ENCODE measurements at places on chromosomes 5 and 9. TPM values are rescaled to one million over a fixed set of nuclear protein-coding genes. Genes with fewer than 3 reads are reported as not detected.

WDR38 gene
- total RNA-seq: not detected

MYO10 gene
- 107 TPM for total RNA-seq

SPATA31D1 gene
- total RNA-seq: not detected

SKIC3 gene
- total RNA-seq: 53.7 TPM

ELOVL7 gene
- total RNA-seq: 5.1 TPM

AMACR gene
- total RNA-seq: 10.1 TPM

SPINK4 gene
- total RNA-seq: not detected

LCNL1 gene
- not detected for total RNA-seq

DNA sequence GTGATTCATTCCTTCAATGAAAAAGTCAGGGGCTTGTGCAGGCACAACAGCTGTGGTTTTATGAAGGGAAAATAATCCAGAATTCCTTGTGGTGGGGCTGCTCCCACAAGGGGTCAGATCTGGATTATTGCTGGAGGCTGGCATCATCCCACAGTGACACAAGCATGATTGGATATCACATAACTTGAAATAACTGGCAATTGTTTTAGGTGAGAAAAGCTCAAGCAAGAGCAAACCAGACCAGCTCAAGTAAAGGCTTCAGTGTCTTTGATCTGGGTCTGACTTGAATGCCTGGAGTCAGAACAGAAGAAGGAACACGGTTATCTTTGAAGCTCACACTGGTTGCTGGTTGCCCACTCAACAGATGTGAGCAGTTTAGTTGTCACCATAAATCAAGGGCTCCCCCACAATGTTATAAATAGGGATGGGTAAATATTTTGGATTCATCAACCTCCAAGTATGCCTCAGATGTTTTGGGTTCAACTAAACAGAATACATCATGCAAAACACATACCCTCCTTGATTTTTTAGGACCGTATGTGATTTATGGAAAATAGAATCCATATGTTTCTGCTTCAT, 3.1 kb upstream of the ZNF474 start:
- DNase-seq: no peak

GRCh38 chr9:2286825-2287455, 271.8 kb downstream of the SMARCA2 start:
- no peak for DNase-seq

DNA sequence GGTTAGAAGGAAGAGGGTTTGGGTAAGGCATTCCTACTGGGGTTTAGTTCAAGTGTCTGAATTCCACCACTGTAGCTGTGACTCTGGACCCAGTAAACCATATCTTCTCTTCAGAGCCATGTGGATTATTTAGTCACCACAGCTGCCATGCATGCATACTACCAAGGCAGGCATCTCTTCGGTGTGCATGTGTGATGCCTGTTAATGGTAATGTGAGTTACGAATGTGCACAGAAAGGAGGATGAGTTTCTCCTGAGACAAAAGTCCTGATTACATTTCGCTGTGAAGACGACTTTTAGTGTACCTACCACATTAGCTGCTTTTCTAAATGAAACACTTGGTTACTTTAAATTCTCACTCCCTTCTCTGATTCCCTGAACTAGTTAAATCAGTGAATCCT, 9.3 kb downstream of the PBX3 start:
- DNase-seq: no peak

GRCh38 chr5:97111616-97112015, 30.8 kb downstream of the LIX1 start:
- no peak for DNase-seq

DNA sequence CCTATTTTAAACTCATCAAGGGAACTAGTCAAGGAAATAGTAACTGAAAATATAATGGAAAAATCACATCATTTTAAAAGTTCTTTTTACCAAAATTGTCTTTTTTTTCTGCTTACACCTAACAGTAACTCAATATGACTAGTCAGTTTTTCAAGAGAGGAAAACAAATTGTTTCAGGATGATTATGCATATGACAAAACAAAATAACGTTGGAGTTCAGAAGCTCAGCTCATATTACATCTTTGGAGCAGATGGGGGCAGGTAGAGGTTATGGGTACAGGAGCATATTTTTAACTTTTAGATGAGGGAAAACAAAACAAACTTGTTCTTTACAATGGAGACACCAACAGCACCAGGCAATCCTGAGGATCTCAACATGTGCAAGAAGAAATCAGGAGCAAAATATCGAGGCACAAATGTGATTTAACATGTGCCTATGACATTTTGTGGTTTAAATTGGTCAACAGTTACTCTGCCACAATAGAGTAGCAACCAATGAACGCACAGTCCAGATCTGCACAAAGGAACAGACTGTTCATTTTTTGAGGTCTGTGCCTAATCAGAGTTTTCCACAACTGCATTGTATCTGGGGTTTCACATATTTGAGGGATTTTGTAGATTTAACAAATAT, 659.0 kb downstream of the ANXA1 start:
- DNase-seq: no peak

DNA sequence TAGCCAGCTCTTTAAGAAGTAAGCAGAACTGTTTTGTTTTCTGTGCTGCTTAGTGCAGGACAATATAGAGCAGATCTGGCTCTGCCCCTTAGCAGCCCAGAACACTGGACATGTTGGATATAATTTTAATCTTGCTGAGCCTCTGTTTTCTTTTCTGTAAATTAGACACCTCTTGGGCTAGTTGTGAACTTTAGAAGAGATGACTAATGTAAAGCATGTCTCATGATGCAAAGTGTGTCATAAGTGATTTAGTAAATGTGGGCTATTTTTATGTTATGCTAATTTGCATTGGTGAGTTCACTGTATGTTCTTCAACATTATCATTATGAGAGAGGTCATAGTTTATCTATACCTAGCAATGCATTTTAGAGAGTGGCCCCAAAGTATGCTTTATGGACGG, 156.1 kb upstream of the ADAMTSL1 start:
- no peak for DNase-seq

DNA sequence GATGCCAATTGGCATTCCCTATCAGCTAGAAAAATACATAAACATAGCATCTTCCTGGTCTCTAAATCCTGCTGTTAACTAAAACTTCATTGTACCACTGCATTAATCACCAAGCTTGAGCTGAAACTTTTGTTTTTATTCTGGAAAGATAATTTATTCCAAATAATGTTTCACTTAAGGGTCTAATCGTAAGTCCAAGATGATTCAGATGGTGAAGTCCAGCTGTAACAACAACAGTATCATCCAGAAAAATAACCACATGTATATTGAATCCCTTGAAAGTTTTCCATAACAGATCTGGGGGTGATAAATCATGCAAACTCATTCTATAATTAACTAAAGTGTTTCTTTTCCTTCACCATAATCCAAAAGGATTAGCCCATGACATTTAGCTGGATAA, 23.9 kb downstream of the RORB start:
- no peak for DNase-seq

DNA sequence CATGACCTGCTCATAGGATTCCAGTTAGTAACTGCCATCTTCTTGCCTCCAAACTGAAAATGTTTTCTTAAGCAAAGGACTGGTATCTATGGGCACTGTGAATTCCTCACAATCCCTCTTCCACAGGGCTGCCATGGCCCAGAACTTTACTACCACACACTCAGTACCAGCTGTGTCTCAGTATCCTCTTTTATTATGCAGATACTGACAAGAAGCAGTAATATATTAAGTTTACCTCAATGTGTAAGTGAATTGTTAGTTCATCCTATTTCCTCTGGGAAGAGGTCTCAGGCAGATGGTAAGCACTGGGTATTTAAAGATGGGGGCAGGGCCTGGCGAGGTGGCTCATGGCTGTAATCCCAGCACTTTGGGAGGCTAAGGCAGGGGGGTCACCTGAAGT, 320.8 kb upstream of the RFX3 start:
- no peak for DNase-seq

GRCh38 chr5:119347991-119348390, 7.8 kb upstream of the TNFAIP8 start:
- DNase-seq: no peak

DNA sequence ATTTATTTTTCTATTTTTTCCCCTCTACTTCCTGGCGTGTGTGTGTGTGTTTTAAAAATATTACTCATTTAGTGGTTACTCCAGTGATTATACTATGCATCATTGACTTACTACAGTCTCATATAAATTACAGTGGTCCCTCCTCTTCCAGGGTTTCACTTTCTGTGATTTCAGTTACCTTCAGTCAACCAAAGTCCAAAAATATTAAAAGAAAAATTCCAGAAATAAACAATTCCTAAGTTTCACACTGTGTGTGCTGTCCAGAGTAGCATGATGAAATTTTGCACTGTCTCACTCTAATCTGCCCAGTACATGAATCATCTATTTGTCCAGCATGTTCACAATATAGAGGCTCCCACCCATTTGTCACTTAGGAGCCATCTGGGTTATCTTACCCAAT, 47.4 kb upstream of the CCDC112 start:
- DNase-seq: no peak

GRCh38 chr5:157602505-157602904, 26.9 kb upstream of the ADAM19 start:
- DNase-seq: no peak

DNA sequence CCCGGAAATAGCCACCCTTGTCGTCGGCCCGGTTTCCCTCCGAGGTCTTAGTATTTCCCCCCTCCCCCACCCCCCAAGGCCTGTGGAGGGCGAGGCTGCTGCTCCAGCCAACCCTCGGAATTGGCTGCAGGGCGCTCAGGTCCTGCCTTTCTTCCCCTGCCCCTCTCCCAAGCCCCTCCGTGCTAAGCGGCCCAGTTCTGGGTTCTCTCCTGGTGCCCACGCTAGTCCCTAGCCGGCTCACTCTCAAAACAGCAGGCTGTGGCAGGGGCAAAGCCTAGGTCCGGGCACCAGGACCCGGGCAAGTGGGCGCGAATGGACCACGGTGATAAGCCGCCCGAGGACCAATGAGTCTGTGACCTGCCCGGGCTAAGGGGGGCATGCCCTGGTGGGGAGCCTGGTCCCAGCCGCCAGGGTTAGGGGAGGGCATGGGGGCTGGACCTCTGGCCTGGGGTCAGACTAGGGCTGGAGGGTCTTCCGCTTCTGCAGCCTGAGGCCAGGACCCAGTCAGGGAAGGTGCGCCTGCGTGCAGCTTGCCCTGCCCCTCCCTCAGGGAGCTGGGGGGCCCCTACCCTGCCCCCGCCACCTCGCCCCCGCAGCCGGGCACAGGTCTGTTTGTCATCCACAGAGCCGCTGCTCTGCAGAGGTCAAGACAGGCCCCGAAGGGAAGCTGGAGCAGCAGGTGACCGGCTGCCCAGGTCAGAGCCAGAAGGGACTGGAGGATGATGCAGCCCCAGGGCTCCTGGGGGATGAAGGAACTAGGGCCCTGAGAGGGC, 5.0 kb upstream of the IRX4 start:
- no peak for DNase-seq

DNA sequence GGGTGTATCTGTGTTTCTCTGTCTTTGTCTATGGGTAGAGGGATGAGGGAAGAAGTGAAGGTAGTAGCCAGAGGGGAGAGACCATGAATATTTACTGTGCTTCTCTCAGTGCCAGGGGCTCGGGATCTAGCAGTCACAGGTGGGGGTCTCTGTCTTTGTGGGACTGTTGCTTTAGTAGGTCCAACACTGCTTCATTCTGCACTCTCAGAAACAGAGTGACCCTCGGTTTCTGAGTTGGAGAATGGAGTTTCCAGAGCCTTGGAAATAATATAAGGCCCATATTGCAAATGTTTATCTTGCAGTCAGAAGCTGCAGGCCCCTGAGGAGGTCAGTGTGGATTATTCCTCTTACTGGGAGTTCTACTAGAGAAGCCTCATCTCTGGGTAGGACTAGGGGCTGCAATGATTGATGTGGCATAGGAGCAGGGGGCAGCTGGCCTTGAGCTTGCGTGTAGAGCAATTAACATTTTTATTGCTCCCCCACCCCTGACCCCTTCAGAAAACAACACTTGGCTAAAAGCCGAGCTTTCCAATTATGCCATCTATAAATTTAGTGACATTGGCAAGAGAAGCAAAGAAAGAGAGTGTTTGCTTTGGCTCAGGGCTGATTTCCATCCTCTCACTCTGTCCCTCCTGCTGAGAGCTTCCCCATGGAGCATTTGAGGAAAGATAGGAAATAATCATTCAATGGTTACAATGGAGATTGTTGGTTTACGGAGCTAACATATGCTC, 55.0 kb upstream of the TRPC7 start:
- no peak for DNase-seq

- no peak for DNase-seq
Observed at GRCh38 chr9:1219284-1219683, 169.1 kb downstream of the DMRT2 start.

DNA sequence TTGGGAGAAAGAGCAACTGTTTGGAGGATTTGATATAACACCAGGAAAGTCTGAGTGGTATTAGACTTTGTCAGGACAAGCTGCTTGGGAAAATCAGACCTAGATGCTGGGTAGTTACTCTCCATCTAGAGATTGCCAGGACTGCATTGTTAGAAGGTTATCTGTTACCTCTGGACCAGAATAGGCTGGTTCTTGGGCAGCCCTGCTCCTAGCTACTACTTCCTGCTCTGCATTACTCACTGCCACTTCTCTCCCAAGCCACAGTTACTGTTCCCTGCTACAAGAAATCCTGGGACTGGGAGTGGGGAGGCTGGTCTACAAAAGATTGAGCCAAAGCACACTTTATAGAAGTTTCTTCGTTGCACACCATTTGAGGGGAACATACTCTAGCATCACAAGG, 95.5 kb upstream of the KCNN2 start:
- no peak for DNase-seq

DNA sequence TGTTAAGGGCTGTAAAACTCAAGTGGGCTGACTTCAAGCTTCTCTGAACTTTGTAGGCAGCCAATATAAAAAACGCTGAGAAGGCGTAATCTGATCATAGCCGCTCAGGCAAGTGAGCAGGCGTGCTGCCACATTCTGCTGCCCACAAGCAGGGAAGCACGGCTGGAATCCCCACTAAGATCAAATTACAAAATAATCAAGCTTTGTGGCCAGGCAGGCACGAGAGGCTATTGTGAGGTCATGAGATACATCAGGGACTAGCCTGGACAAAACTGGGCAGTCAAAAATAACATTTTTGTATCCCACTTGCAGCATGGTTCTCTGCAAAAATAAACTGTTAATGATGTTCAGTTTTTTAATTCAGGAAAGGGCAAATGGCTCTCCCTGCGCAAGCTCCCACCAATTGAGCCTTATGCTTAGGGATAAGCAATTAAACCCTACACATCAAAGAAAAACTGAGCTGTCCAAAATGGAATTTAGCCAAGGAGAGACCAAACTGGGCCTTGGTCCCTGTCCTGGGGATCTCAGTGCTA, 64.0 kb downstream of the POU5F2 start:
- peak; percentile 13 for DNase-seq

Measured in H1 (cell line).